CD8-positive, alpha-beta T cell (primary cell): ENCODE measurements at places on chromosomes 16 and 17.
A peak's percentile ranks its signal among the peaks of the same experiment; 100 is the strongest.

DNA sequence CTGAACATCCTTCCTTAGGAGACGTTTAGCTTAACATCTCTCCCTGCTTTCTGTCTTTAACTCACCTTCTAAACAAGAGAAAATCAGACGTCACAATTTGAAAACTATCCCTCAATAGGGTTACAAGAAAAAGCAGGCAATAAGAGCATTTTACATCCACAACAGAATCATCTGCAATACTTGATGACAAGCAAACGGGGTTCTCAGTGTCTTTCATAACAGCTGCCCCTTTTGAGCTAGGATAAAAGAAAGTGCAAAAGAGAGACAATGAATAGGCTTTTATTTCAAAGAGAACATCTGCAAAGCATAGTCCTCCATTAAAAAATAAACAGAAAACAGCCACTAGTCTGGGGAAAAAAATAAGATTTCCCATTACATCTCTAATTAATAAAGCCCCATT lies 13.2 kb downstream of the XYLT1 start:
- no peak for DNase-seq

DNA sequence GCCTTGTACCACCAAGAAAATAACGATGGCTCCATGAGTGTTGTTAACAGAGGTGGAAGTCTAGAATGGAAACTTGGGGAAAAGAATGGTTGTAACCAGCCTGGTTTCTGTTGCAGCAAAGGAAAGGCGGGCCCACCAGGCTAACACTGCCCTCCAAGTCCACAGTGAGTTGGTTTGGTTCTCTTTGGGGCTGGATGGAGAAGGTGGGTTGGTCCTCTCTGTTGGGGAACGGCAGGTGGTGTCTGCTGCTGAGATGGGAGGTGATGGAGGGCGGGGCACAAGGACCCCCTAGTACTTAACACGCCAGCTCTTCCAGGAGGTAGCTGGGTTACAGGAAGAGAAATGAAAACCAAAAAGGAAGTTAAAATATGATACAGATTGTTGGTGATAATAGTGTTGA lies 76.6 kb upstream of the PLCG2 start:
- no peak for DNase-seq

DNA sequence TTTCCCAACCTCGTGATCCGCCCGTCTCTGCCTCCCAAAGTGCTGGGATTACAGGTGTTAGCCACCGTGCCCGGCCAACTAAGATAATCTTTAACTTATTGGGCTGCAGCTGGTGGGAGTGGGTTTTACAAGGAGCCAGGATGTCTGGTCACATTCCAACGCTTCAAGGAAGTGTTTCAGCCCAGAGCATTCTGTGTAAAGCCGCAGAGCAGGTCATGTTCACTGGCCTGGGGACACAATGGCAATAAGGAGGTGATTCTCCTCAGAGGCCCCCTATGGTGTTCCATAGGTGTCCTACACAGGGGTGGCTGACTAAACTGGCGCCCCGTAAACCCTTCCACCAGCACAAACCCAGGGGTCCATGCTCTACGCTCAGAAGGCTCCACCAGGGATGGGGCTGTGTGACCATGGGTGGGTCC lies 1.2 kb downstream of the QPRT start:
- DNase-seq: no peak

GRCh38 chr17:55451203-55451641 lies 29.6 kb upstream of the MMD start:
- DNase-seq: no peak

DNA sequence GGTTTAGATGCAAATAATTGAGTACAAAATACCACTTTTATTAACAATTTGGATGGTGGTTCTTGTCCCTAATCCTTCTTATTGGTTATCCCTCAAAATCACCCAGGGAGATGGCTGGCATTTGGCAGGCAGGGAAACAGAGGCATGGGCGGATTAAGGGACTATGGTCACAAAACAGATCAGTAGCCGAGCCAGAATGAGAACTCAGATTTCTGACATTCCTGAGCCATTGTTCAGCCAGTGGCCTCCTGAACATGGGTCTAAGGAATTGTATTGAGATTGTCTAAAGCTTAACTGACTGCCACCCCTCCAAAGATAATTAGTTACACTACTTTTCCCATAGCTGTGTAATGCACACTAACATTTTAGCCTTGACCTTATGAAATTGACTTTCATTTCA lies 88.4 kb downstream of the CHD9NB start:
- no peak for DNase-seq

GRCh38 chr17:13429201-13429600 lies 172.5 kb downstream of the HS3ST3A1 start:
- no peak for DNase-seq

DNA sequence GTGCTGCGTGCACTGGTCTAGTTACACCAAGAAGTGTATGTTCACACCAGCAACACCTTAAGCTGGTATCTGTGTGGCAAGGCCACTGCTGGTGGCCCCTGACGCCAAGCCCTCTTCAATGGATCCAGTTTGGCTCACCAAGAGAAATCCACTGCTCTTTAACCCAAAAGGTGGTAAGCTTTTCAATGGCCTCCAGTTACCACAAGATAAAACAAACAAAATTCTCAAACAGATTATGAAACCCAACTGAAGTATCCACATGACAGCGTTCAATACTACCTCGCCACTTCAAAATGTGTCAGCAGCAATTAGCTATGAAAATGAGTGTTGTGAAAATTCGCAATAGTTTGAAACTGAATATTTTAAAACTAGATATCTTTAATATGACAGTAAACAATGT lies 96.5 kb upstream of the AKTIP start:
- DNase-seq: no peak

DNA sequence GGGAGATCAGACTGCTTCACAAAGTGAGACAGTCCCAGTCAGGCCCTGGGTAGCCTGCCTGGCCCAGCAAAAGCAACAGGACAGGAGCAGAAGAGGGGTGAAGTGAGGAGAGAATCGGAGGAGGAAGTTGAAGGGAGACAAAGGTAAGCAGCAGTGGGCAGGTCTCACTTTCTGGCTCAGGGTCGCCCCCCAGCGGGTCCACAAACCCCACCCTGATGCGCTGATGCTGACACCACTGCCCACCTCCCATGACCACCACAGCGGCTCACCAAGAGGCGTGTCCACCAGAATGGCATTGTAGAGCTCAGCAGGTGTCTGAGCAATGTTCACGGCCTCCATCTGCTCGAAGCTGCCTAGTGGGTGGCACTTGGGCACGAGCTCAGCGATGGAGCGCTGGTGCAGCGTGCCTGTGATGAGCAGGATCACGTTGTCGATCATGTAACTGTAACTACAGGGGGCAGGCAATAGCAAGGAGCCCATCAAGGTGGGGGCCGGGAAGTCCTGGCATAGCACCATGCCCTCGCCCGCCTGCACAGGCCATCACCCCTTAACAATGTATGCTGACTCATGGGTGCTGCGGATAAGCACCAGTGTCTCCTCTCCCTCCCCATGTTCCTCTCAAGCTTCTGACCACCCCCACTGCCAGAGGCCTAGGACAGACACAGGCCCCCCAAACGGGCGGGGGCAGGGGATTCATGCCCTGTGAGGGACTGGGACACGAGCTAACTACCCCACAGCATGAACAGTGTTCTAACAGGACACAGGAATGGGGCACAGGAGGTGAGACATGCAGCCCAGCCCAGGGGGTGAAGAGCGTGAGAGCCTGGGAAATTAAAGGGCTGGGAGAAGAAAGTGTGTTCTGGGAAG lies 13.6 kb downstream of the HSD11B2 start:
- DNase-seq: no peak

DNA sequence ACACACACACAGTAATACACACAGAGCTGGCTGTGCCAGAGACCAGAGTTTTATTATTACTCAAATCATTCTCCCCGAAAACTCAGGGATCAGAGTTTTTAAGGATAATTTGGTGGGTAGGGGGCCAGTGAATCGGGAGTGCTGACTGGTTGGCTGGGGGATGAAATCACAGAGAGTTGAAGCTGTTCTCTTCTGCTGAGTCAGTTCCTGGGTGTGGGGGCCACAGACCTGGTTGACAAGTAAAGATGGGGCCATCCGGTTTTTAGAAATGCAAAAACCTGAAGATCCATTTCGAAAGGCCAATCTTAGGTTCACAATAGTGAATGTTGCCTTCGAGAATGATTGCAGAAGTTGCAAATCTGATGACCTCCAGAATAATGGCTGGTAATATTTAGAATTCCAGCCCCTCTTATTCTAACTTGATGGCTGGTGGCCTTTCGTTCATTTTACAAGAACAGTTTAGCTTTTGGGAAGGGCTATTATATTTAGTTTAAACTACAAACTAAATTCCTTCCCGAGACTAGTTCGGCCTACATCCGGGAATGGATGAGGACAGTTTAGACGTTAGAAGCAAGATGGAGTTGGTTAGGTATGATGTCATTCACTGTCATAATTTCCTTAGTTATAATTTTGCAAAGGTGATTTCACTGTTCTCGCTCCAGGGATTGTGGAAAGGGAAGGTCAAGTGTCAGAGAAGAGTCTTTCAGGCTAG lies 123.2 kb downstream of the KCNJ18 start:
- no peak for DNase-seq

GRCh38 chr16:28100810-28101532 lies 37.5 kb upstream of the GSG1L start:
- no peak for DNase-seq

DNA sequence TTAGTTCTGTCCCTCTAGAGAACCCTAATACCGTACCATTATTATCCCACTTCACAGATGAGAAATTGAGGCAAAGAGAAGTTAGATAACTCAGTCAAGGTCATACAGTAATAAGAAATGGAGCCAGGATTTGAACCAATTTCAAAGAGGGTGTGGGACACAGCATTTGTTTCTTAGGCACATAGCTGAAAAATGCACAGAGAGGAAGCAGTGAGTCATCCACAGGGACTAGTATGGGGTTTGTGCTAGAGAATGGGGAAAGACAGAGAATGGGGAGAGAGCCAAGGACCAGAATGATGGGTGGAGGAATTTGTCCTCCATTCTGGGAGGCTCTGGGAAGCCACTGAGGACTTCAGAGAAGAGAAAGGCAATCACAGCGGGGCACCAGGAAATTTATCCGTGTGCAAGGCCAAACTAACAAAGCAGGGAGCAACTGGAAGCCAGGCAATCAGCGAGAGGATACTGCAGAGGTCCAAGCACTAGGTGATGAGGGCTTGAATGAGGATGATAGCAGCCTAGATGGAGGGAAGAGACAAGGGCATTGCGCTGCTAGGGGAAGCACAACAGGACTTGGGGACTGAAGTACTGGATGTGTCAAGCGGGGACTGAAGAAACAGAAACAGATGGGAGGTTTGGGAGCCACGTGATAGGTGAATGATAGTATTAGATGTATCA lies 78.1 kb upstream of the ZFHX3 start:
- DNase-seq: no peak

DNA sequence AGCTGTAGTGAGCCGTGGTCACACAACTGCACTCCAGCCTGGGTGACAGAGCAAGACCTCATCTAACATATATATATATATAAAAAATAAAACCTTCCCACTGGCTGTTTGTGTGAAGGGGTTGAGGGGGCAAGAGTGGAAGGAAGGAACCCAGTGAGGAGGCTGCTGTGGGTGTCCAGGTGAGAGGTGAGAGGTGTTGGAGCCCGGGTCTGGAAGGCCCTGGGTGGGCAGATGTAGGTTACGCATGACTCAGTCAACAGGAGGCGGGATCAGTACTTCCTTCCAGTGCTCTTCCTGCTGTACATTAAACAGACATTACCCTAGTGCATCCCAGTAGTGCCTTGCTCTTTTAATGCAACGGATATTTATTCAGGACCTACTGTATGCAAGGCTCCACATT lies 47.0 kb upstream of the ZNF423 start:
- DNase-seq: no peak

DNA sequence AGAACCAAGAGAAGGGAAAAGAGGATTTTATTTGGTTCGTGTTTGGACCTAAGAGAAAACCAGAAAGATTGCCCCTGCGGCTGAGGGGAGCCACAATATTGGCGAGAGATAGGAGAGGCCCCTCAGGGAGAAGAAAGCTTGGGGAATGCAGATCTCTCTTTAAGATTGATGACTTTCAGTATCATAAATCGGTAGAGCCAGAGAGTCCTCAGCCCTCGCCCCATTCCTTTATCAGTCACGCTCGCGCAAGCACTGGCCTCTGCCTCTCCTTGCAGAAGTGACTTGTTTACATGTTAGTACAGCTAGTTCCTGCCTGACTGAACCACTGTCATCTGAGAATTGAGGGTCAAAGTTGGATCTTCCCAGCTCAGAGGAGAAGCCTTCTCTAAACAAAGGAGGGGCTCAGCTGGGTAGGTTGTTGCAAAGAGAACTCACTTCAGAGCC lies 21.5 kb upstream of the KRT19 start:
- DNase-seq: no peak

DNA sequence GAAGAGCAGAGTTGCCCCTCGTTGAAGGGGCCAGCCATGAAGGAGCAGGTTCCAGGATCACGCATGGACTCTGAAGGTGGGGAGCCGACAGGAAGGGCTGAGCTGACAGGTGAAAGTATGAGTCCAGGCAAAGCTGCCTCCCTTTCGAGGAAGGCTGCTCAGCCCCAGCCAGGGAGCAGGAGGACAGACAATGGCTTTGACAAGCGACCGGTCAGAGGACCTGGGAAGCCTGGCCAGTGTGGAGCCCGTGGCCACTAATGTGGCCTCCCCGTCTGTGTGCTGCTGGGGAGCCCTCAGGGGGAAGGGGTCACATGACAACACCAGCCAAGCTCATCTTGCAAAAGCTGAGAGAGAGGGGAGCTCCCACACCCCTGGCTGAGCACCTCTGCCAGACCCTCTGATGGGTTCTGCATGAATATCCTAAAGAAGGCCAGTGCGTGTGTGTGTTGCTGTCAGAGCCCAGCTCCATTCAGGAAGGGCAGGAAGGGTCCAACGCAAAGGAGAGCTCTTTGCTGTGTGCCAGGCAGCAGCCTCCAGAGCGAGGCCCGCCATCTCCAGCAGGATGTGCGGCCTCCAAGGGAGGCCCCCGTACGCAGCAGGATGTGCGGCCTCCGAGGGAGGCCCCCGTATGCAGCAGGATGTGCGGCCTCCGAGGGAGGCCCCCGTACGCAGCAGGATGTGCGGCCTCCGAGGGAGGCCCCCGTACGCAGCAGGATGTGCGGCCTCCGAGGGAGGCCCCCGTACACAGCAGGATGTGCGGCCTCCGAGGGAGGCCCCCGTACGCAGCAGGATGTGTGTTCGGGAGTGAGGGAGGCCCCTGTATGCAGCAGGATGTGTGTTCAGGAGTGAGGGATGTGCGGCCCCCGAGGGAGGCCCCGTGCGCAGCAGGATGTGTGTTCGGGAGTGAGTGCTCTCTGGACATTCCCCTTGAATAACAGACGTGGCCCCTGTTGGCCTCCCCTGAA lies 102.1 kb upstream of the CHMP6 start:
- DNase-seq: no peak

DNA sequence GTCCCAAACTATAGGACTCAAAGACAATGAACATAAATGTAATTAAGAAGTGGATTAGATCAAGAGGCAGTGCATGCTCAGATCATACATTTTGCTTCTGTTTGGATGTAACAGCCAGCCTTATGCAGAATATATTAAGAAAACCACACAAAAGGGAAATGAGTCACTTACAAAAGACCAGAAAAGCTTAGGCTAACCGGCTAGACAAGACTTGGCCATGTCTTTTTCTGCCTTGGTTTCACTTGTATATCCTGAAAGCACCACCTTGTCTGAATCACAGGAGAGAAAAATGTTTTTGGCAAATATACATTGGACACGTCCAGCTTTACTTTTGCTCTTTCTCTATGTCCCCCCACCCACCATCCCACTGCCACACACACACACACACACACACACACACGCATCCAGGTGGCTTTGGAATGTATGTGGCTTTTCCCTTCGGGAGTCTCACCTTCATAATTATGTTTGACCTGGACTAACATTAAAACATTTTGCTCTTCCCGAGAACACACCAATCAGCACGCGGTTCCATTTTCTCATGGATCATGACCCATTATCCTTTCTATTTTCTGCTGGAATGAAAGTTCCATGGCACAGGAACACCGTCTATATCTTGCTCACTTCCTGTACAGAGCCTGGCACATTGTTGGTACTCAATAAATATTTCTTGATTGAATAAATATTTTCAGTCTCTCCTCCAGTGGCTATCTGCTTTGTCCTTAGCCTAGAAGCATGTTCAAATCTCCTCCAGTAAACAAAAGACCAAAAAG lies 64.6 kb downstream of the CDK5R1 start:
- peak; percentile 47 for DNase-seq
